ENCODE measurements at places on chromosomes 5 and 9.
A peak's percentile ranks its signal among the peaks of the same experiment; 100 is the strongest.

GRCh38 chr9:83620841-83621636 is 1.9 kb upstream of the IDNK start:
- DNase-seq: peak; percentile 72

GRCh38 chr5:172858511-172858989 is 24.5 kb downstream of the ERGIC1 start:
- no peak for DNase-seq

DNA sequence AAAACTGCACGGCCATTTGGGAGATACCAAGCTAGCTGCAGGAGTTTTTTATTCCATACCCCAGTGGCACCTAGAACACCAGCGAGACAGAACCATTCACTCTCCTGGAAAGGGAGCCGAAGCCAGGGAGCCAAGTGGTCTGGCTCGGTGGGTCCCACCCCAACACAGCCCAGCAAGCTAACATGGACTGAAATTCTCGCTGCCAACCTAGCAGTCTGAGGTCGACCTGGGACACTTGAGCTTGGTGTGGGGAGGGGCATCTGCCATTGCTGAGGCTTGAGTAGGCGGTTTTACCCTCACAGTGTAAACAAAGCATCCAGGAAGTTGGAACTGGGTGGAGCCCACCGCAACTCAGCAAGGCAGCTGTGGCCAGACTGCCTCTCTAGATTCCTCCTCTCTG is 108.9 kb upstream of the CHD1 start:
- no peak for DNase-seq

GRCh38 chr5:103256178-103256577 is 2.4 kb upstream of the MACIR start:
- DNase-seq: no peak

DNA sequence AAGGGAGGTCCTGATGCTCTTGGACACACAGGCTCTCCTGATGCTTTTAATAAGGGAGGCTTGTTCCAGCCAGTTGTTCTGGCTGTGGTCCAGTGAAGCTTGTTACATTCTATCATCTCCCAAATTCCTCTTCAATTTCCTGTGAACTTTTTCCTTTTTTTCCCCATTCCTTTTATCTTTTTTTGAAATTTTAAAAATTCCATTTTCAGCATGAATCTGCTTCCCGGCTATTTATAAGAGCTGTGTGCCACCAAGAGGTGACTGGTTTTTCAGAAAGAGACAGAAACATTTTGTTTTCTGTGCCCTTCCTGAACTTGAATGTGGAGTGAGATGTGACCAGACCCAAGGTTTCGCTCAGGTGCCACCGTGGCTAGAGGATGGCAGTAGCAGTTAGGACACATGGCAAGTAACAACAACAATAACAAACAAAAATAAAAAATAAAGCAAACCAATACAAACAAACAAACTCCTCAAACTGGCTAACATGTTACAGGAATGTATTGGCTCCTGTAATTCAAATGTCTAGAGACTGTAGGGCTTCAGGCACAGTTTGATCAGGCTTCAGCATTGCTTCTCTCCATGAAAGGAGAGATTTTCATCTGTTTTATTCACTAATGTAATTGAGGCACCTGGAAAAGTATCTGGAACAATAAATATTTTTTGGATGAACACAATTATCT is 121.1 kb downstream of the BOD1 start:
- DNase-seq: no peak

DNA sequence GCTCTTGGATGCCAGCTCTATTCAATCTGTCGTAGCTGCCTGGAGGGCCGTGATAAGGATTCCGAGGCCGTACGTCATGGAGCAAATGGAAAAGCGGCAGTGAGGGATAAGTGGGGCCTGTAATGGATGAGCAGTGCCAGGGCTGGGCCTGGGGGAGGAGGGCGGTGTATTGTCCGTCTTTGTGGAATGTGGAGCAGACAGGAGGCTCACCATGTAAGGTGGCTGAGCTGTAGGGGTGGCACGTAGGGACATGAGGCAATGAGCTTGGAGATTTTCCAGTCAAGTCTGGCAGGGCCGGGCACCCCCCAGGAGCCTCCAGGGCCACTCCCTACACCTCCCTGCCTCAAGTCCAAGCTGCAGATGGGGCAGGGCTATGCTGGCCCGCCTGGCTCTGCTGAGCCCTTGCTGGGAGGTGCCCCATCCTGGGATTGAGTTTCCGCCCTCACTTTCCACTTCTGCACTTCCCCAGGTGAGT is 29.2 kb downstream of the NCS1 start:
- no peak for DNase-seq

GRCh38 chr5:156755421-156756087 is 94.5 kb upstream of the PPP1R2B start:
- DNase-seq: no peak

DNA sequence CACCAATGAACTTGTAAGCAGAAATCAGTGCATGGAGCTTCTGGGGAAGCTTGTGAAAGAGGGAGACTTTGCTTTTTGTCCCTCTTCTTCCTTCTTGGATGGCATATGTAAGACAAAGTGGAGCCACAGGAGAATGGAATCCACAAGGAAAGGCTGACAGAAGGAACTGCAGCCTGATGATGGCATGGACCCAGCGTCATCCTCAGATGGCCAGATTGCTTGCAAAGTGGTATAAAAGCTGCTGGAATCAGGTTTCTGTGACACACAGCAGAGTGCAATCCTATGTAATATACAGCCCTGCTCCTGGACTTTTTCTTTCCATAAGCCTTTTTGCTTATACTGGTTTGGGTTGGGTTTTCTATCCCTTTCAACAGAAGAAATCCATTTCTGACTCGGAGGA is 31.4 kb upstream of the SPARC start:
- DNase-seq: no peak

- no peak for DNase-seq
These were observed 10.5 kb upstream of the SHB start for GRCh38 chr9:38079461-38080031.

GRCh38 chr5:79133121-79133656 is 21.6 kb downstream of the BHMT start:
- peak; percentile 54 for DNase-seq

GRCh38 chr9:115230924-115231515 is 113.1 kb upstream of the TNC start:
- DNase-seq: no peak

DNA sequence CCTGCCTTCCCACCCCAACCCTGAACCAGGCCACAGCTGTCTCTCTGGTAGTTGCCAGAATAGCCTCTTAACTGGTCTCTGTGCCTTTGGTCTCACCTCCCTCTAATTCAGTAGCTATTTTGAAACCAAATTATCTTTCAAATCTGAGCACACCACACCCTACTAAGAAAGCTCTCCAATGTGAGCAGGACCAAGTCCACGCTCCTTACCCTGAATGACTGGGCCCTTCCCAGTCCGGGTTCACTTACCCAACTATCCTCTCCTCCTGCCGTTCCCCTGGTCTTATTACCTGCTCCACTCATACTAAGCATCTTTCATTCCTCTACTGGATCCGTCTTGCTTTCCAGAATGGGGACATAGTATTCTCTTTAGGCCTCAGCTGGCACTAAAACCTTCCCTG is 16.8 kb downstream of the ANKH start:
- no peak for DNase-seq

DNA sequence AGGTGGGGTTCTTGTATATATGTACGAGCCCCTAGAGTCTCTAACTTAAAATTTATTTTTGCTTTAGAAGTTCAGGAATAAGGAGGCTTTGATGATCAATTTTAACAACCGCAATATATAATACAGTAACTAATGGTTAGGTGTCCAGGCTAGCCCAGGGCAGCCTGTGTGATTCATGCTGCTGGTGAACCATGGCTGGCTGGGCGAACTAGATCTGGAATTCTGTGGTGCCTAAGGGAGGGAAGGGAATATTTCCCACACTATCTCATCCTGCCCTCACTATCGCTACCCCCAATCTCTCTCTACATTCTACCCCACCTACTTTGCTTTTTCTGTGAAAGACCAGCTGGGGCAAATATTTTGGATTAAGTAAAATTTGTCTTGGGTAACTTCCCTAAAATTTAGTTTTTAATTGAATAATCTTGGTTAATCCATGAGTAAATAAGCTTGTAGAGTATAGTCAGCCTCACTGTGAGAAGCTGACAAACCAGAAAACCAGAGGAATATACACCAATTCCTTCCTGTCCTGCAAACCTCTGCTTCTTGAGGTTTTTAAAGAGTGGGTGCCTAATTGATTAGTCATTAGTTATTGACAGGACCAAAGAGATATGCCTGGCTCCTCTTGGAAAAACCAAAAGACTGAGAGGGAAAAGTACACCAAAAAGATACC is 115.1 kb upstream of the CCDC152 start:
- no peak for DNase-seq
